ENCODE measurements at places on chromosomes 6 and 20. TPM values are rescaled to one million over a fixed set of nuclear protein-coding genes. Genes with fewer than 3 reads are reported as not detected.

The TMEM244 gene
- total RNA-seq: not detected

- no peak for ATAC-seq
Measured at GRCh38 chr6:106194949-106195921, 109.1 kb downstream of the PRDM1 start.

DNA sequence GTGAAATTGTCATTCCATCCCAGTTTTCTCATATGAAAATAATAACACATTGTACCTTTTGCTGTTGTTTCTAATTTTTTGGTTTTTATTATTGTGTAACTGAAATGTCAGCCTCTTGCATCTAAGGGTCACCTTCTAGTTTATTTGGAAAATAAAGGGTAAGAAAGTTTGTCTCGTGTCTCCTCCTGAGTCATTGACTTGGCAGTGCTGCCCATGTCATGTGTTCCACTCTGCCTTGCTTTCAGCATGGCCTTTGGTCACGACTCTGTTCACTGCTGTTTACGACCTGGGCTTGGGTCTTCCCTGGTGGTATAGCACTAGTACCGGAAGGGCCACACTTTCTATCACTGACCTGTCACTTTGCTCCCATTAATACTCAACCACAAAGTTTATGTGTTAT lies 171.4 kb upstream of the RSPO3 start:
- ATAC-seq: no peak

- no peak for ATAC-seq
Measured at GRCh38 chr6:100877851-100878250, 3.3 kb downstream of the ASCC3 start.

DNA sequence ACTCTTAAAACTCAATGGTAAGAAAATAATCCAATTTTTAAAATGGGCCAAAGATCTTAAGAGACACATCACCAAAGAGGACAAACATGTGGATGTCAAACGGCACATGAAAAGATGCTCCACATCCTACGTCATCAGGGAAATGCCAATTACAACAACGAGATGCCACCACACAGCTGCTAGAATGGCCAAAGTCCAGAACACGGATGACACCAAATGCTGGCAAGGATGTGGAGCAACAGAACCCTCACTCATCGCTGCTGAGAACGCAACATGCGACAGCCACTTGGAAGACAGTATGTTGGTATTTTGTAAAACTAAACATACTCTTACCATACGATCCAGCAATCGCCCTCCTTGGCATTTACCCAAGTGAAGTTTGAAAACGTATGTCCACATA lies 132.8 kb upstream of the CDH4 start:
- no peak for ATAC-seq

All from motor neuron (in vitro differentiated cells).